ENCODE measurements at places on chromosomes 16 and 17.

- DNase-seq = no peak
Observed at GRCh38 chr17:54172096-54172984, 349.6 kb downstream of the KIF2B start.

DNA sequence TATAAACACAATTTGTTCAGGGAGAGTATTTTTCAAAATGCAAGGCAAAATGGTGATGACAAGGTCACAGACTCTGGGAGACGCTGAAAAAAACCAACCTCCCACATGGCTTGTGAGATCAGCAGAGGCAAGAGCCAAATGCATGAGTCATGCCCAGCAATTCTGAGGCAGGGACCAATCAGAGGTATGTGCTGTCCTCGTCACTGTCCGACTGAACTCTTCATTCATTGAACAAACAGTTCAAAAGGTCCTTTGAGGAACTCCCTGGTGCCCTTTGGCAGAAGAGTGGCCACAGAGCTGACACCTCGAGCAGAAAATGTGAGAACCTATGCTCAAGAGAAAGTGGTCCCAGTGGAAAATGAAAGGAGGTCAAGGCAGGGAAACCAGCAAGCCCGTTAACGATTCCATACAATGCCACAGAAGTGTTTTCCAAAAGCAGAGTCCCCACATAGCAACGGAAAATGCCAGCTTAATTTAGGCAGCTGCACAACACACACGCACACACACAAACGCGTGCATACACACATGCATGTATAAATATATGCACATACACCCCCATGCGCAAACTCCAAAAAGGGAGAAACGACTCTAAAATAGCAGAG lies 50.9 kb downstream of the CDH11 start:
- no peak for DNase-seq

- DNase-seq = no peak
Observed at GRCh38 chr17:63516910-63517824, 6.0 kb upstream of the KCNH6 start.

- DNase-seq = no peak
Observed at GRCh38 chr17:57355090-57355859, 99.0 kb downstream of the MSI2 start.

DNA sequence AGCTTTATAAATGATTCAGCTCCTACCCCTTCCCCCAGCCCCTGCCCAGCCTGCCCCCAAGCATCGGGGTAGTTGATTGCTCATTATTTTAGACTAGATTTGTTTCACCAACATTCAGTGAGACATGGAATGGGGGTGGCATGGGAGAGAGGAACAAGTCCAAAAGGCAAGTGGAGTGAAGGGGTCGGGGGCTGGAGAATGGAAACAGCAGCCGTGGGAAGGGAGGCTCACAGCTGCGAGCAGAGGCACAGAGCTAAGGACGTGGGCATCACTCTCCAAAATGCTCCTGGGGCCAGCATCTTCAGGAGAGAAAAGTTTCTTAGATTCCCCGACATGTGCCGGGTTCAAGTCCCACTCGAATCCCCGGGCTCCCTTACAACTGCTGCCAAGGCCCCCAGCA lies 19.3 kb downstream of the PIPOX start:
- no peak for DNase-seq

GRCh38 chr17:29577001-29577370 lies 8.5 kb downstream of the TP53I13 start:
- DNase-seq = no peak

DNA sequence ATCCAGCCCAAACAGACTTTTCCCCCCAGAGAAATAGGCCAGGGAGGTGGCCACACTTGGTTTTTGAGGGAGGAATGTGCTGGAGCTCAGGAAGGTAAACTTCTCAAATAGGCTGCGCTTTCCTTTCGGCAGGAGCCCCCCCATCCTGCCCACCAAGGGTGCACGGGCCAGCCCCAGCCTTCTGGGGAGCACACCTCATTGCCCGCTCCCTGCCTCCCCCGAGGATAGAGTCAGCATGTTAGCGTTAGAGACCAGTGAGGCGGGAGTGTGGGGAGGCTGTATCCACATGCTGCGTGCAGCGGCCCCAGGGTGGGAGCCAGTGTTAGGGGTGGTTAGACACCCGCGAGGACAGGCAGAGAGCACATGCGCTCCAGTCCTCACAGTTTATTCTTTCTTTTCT lies 42.3 kb downstream of the PIPOX start:
- DNase-seq = no peak

DNA sequence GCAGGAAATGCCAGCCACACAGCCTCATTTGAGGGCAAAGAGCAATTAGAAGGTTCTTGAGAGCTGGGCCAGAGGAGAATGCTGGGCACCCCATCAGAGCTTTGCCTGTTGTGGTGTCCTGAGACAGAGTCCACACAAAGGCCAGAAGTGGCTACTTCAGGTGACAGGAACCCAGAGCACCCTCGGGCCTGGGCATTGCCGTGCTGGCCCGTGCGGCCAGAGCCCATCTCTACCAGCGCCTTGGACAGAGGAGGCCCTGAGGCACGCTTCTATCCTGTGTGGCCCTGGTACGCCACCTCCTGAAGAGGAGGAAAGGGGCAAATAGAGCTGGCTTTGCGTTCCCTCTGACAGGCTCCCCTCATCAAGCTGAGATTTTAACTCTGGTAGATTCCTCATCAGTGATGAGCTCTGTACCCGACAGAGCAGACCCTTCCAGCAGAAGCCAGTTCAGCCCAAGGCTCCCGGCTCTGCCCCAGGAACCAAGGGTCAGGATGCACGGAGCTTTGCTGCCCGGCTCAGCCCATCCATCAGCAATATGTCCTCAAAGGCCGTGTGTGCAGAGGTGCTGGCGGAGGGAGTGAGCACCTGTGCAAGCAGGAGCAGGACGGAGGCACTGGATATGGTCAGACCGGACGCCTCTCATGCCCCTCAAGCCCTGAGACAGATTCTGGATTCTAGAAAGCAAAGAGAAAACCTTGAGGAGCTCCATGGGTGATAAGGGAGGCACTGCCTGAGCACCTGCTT lies 3.4 kb upstream of the RASD1 start:
- no peak for DNase-seq

- DNase-seq = no peak
Observed at GRCh38 chr16:71242601-71243000, 12.1 kb upstream of the HYDIN start.

DNA sequence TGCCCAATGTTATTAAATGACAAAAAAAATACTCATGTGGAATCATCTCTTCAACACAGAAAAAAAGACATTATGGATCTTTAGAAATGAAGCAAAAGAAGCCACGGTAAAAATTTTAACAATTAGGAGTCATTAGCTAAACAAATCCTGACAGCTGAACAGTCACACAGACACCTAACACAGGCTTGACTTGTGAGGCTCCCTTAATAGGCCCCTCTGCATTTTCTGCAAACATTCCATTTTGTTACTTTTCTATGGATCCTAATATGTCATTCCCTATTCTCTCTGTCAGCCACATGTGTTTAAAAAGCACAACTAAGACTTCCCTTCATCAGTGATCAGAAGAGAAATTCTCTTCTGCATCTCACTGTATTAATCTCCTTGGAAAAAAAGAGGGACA lies 1331.5 kb downstream of the CDH8 start:
- DNase-seq = no peak

- no peak for DNase-seq
Observed at GRCh38 chr17:2634361-2634960, 41.0 kb downstream of the PAFAH1B1 start.

GRCh38 chr17:80256034-80256350 lies 4.7 kb upstream of the RNF213 start:
- no peak for DNase-seq

- no peak for DNase-seq
Observed at GRCh38 chr17:51508048-51508447, 247.7 kb downstream of the UTP18 start.

DNA sequence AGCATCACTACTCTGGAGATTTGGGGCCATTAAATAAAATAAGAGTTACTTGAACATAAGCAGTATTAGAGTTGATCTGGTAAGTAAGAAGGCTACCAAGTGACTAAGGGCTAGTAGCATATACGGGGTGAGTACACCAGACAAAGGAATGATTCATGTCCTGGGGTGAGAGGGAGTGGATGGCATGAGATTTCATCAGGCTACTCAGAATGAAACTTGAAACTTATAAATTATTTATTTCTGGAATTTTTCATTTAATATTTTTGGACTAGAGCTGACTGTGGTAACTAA lies 2.3 kb downstream of the SLFN5 start:
- no peak for DNase-seq

DNA sequence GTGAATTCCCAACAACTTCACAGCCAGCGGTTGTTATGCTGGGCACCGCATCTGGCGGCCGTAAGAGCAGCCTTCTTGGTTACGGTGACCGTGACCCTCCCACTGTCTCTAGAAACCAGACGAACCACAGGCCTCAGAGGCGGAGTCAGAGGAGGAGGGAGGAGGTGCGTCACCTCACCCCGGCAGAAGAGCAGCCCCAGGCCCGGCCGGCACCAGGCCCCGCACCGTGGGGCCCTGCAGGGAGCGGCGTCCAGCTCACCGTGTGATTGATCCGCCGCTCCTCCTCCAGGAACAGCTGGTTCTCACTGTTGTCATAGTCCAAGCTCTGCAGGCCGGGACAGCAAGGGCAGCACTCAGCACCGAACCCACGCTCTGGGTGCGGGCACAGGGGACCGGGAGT lies 13.7 kb downstream of the CLCN7 start:
- DNase-seq = no peak

GRCh38 chr17:6981426-6981825 lies 14.4 kb upstream of the ALOX12 start:
- no peak for DNase-seq

DNA sequence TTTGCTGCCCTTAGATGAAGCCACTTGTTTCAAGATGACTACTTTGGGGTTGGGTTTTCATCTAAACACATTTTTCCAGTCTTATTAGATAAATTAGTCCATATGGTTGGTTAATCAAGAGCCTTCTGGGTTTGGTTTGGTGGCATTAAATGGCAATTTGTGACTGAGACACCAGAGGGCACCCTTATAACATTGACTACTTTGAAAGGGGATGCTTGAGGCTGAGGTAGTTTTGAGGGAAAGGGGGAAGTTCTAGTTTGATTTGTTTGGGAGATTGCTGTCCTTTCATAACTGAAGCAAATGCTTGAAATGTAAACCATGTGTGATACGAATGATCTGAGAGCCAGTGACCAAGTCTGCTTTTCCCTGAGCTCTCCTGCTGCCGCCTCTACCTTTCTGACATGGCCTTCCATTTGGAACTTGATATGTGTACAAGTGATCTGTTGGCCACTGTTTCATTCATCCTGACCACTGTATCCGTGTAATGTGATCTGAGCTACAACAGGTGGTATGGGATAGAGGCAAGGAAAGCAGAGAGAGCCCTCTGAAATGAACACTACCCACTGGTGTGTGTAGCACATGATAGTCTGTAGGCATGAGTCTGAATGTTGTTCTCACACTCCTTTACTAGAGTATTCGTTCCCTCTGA lies 5.8 kb upstream of the RARA start:
- no peak for DNase-seq

DNA sequence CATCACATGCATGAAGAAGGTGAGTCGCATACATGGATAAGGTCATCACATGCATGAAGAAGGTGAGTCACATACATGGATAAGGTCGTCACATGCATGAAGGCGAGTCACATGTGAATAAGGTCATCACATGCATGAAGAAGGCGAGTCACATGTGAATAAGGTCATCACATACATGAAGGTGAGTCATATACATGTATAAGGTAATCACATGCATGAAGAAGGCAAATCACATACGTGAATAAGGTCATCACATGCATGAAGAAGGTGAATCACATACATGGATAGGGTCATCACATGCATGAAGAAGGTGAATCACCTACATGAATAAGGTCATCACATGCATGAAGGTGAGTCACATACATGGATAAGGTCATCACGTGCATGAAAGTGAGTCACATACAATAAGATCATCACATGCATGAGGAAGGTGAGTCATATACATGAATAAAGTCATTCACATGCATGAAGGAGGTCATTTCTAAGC lies 105.1 kb upstream of the SDK2 start:
- DNase-seq = no peak

DNA sequence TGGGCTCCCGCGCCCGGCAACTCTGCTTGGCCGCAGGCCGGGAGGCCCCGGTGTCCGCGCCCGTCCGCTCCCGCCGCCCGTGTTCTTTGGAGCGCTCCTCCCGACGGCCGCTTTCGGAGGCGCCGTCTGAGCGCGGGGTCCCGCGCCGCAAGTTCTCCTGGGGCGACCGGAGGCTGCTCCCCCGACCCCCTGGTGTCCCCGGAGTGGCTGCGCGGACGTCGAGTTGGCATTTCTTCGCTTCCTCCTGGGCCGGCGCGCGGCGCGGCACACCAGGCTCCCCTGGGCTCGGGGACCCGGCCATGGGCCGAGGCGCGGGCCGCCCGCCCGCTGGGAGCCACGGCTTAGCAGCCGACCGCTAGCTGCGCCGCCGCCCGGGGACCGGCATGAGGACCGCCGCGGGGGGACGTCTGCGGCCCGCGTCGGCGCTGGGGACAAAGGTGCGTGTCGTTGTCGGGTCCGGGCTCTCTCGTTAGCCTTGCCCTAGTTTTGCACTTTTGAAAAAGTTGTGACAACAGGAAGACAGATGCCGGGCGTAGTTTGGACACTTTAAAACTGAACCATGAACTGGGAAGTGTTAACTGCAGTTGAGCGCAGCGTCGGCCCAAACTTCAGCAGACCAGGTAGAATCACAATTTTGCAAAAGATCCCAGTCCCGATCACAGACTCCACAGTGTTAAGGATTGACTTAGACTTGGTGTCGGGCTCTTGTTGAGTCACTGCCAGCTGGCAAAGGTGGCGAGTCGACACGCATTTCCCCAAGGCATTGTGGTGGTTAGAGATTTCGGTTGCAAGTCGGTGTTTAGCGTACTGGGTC lies 700 bp downstream of the UBN1 start:
- no peak for DNase-seq

- DNase-seq = no peak
Observed at GRCh38 chr17:80236911-80237310, 16.7 kb downstream of the SLC26A11 start.

GRCh38 chr16:67865318-67865717 lies 7.5 kb upstream of the EDC4 start:
- DNase-seq = no peak

GRCh38 chr16:54112451-54113206 lies 174.0 kb downstream of the IRX3 start:
- no peak for DNase-seq

DNA sequence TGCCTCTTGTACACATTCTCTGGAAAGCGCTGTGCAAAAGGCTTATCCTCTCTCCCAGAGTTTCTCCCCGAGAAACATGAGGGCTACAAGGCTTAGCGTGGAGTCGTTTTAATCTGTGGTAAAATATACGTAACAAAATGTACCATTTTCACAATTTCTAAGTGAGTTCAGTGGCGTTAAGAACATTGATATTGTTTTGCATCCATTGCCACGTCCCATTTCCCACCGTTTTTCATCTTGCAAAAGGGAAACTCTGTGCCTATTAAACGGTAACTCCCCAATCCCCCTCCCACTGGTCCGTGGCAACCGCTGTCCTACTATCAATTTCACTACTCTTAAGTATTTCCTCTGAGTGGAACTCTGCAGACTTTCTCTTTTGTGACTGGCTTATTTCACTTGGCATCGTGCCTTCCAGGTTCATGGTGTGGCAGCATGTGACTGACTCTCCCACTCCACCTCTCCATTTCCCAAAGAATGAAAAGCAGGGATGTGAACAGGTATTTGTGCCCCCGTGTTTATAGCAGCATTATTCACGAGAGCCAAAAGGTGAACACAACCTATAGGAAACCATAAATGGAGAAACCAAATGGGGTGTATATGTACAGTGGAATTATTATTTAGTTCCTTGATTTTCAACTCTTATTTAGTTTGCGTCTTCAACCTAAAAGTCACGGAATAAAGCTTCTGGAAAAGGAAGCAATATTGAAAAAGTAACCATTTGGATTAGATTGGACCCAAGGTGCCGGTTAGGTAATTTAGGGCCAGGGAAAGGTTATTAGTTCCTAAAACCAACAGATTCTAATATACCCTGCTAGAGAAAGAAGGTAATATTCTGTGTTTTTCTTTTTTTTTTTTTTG lies 1.1 kb upstream of the USP32 start:
- no peak for DNase-seq
